Stimulated activated CD4-positive, alpha-beta T cell treated with anti-CD3 and anti-CD28 coated beads, Interleukin-1b, Interleukin-23, amount 100 ng/mL, for 24 hours (primary cell): ENCODE measurements at places on chromosomes 1 and 21.

- DNase-seq, result no peak
Measured at GRCh38 chr1:198657550-198658064, 18.8 kb downstream of the PTPRC start.

- DNase-seq, result peak; percentile 37
Measured at GRCh38 chr1:43414634-43415223, 25.0 kb downstream of the SZT2 start.

- no peak for DNase-seq
Measured at GRCh38 chr1:29224356-29224837, 6.3 kb downstream of the MECR start.

- no peak for DNase-seq
Measured at GRCh38 chr1:79042117-79042516, 35.6 kb upstream of the ADGRL4 start.

DNA sequence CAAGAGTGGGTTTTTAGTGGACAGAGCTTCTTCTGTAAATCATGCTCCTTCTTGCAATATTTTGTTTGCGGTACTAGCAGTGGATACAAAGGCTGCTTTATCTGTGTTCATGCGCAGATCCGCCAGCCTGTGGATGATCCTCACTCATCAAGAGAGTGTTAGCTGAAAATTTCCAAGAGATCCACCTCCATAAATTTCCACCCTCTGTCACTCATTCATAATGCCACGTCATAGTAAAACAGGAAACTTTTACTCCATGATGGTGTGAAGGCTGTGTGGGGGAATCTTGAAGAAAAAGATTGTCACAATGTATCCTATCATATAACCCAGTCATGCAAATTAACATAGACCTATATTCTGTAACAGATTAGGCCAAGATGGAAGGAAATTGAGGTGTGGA, 4.4 kb upstream of the MAPKAPK2 start:
- no peak for DNase-seq

DNA sequence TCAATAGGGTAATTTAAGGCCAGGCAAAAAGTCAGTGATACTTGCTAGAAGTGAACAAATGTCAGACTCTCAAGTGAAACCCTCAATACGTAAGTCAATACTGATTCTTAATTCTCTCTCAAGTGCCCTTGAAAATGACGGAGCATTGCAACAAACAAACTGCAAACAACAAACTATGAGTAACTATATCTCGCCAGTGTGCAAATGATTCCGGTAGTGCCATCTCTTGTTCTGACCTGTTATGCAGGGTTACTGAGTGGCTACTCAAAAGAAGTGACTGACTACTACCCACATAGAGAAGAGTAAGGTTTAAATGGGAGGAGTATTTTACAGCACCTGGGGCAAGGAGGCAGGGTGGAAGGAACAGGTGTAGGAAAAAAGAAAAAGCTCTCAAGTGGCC, 1.6 kb downstream of the SLC19A2 start:
- no peak for DNase-seq

- DNase-seq, result no peak
Measured at GRCh38 chr1:30375156-30375555, 348.2 kb downstream of the MATN1 start.
